ENCODE measurements at places on chromosomes 6 and 20. TPM values are rescaled to one million over a fixed set of nuclear protein-coding genes. Genes with fewer than 3 reads are reported as not detected.

Gene IRF4
- 1.8 TPM for total RNA-seq

Gene ISM1
- 1.4 TPM for total RNA-seq

Gene MATN4
- 0.58 TPM for total RNA-seq

Gene VSX1
- total RNA-seq: not detected

Gene SLC18B1
- 12.1 TPM for total RNA-seq

Gene PDYN
- total RNA-seq: not detected

Gene GFOD1
- total RNA-seq: 3.2 TPM

Gene ANKEF1
- 1.1 TPM for total RNA-seq

Gene COL11A2
- 172 TPM for total RNA-seq

DNA sequence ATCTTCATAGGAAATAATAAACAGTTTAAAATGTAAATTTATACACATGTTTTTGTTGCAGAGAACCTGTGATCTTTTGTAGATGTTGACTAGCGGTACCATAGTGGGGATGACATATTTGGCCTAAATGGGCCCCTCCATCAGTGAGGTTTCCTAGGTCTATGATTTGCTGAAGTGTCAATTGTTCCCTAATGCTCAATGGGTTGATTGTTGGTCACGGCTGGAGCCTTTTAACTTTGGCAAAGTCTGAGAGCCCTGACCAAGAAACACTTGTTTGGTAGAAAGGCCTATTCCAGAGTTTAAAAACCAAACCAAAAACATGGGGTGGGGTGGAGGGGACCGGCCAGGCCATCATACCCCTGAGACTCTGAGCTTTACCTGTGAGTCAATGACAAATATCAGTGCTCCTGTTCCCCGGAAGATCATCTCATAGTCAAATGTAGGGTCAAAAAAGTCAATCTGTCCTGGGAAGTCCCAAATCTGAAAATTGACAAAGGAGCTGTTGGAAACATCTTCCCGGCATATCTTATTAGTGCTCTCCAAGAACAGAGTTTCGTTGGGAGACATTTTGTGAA lies 25.1 kb downstream of the RRAGD start:
- no peak for DNase-seq
- peaks cover 10% of the 10 kb centered on the region for H3K4me1 ChIP-seq
- peaks cover 2% of the 10 kb centered on the region for H3K36me3 ChIP-seq
- no peak overlapping the region for H3K27ac ChIP-seq
- H3K27me3 ChIP-seq: no peaks in the 10 kb centered on the region

- no peaks in the 10 kb centered on the region for H3K4me1 ChIP-seq
- no peak overlapping the region for H3K27ac ChIP-seq
- no peaks in the 10 kb centered on the region for H3K36me3 ChIP-seq
Measured at GRCh38 chr6:14748679-14749078, 497.2 kb upstream of the JARID2 start.

GRCh38 chr6:11207199-11207968 lies 25.1 kb downstream of the NEDD9 start:
- H3K27me3 ChIP-seq: no peaks in the 10 kb centered on the region
- DNase-seq: peak; percentile 92
- peaks cover 4% of the 10 kb centered on the region for H3K36me3 ChIP-seq
- H3K4me3 ChIP-seq: no peak overlapping the region
- peaks cover 29% of the 10 kb centered on the region for H3K4me1 ChIP-seq
- H3K27ac ChIP-seq: peak overlapping the region; percentile 79

DNA sequence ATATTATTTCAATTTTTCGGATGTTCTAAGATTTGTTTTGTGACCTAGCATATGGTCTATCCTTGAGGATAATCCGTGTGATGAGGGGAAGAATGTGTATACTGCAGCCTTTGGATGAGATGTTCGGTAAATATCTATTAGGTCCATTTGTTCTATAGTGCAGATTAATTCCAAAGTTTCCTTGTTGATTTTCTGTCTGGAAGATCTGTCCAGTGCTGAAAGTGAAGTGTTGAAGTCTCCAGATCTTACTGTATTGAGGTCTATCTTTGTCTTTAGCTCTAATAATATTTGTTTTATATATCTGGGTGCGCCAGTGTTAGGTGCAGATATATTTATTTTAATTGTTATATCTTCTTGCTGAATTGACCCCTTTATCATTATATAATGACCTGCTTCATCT lies 32.2 kb upstream of the SNAP91 start:
- no peaks in the 10 kb centered on the region for H3K4me1 ChIP-seq
- H3K27ac ChIP-seq: no peak overlapping the region
- DNase-seq: no peak
- no peaks in the 10 kb centered on the region for H3K36me3 ChIP-seq
- no peak overlapping the region for H3K4me3 ChIP-seq

DNA sequence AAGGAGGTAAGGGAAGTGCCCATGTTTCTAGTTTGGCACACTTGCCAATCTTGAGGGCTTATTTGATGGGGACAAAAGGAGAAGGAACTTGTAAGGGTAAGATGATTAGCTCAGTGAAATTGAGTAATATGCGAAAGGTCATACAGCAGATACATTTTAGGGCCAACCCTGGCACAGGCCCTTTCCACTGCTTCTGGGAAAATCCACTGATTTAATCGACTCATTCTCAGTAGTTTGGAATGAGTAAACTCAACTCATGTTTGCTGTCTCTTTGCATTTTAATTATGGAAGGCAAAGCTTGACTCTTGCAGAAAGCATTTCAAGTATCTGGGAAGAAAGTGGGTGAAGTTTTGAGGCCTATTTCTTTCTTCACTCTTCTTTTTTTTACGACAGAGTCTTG lies 20.0 kb downstream of the PHF20 start:
- H3K27ac ChIP-seq: no peak overlapping the region
- H3K27me3 ChIP-seq: no peaks in the 10 kb centered on the region
- H3K4me1 ChIP-seq: no peaks in the 10 kb centered on the region
- H3K4me3 ChIP-seq: no peak overlapping the region

GRCh38 chr6:129099696-129100095 lies 216.8 kb downstream of the LAMA2 start:
- H3K27ac ChIP-seq: no peak overlapping the region
- DNase-seq: no peak
- no peak overlapping the region for H3K4me3 ChIP-seq
- H3K36me3 ChIP-seq: no peaks in the 10 kb centered on the region

DNA sequence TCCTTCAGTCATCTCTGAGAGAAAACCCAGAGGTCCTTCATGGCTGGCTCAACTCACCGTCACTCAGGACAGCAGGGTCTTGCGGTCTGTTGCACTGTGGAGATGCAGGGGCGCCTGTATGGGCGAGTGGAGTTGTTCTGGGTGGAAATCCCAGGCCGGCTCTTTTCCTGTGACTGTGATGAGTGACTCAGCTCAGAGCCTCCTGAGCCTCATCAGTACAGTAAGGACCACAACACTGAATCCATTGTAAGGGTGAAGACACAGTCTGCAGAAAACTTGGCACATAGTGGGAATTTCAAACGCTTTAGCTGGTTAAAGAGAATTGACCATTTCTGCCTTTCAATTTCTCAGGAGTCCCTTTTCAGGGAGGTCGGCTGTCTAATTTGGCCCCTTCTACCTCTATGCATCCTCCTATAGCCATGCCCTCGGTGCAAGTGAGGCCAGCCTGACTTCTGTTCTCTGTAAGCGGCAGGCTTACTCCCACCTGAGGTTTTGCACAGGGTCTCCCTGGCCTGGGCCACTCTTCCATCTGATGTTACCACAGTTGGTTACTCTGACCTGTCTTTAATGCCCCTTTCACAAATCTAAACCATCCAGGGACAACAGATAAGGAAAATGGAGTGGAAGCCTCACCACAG lies 35.5 kb upstream of the TBXT start:
- H3K27me3 ChIP-seq: peaks cover 6% of the 10 kb centered on the region
- no peaks in the 10 kb centered on the region for H3K36me3 ChIP-seq
- no peak for DNase-seq
- peaks cover 4% of the 10 kb centered on the region for H3K4me1 ChIP-seq
- H3K27ac ChIP-seq: no peak overlapping the region
- no peak overlapping the region for H3K4me3 ChIP-seq

- DNase-seq: no peak
- no peaks in the 10 kb centered on the region for H3K27me3 ChIP-seq
- H3K4me3 ChIP-seq: no peak overlapping the region
- H3K27ac ChIP-seq: peak overlapping the region; percentile 70
- H3K36me3 ChIP-seq: no peaks in the 10 kb centered on the region
- peaks cover 29% of the 10 kb centered on the region for H3K4me1 ChIP-seq
Measured at GRCh38 chr6:157268396-157268795, 54.9 kb downstream of the TMEM242 start.

- no peaks in the 10 kb centered on the region for H3K36me3 ChIP-seq
- H3K27me3 ChIP-seq: peaks cover 4% of the 10 kb centered on the region
- H3K4me1 ChIP-seq: no peaks in the 10 kb centered on the region
- H3K27ac ChIP-seq: no peak overlapping the region
- no peak for DNase-seq
Measured at GRCh38 chr6:156589281-156589680, 187.9 kb upstream of the ARID1B start.

DNA sequence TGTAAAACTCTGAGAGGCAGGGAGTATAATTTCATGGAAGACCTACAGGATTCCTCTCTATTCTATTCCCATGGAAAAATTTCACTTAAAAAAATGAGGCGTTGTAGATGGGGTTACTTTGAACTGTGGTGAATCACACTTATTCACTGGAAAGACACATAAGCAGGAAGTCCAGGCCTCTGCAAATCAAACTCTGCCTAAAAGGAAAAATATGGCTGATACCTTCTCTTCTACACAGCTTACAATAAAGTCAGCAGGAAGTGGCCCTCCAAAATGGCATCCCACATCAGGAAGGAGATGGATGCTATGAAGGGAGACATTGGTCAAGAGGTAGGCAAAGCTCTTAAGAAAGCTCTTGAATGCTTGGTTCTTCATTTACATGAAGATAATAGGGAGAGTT lies 115.9 kb downstream of the FYN start:
- DNase-seq: no peak
- H3K27me3 ChIP-seq: no peaks in the 10 kb centered on the region
- H3K4me1 ChIP-seq: peaks cover 52% of the 10 kb centered on the region
- no peak overlapping the region for H3K4me3 ChIP-seq

DNA sequence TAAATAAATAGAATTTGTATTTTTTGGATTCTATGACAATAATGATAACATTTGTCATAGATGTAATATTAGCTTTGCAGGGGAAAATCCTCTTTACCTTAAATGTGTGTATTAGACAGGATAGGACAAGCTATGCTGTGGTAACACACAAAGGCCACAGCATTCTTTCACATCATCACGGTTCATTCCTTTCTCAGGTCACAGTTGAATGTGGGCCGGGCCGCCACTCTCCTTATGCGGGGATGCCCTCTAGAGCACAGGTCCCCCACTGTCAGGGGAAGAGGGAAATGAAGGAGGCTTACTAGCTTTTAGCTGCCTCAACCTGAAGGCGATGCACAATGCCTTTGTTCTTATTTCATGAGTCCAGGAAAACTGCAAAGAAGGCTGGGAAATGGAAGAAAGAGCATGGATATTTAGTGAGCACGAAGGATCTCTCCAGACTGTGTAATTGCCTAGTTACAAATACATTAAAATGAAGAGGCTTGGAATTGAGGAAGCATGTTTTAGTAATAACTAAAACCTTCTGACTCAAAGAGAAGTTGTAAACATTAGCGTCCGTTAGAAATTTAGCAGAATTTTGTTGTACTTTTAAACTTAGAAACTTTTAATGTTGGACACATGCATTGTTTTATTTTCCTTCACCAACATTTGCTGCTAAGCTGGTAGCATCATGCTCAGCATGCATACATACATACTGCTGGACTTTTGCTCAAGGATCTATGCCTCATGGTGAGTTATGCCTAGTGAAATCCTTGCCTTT lies 248.9 kb upstream of the FOXQ1 start:
- H3K27ac ChIP-seq: no peak overlapping the region
- peaks cover 2% of the 10 kb centered on the region for H3K27me3 ChIP-seq
- no peak overlapping the region for H3K4me3 ChIP-seq
- DNase-seq: no peak
- no peaks in the 10 kb centered on the region for H3K4me1 ChIP-seq

GRCh38 chr6:74991573-74992332 lies 214.1 kb downstream of the COL12A1 start:
- no peaks in the 10 kb centered on the region for H3K36me3 ChIP-seq
- peak overlapping the region; percentile 4 for H3K27ac ChIP-seq
- H3K4me3 ChIP-seq: no peak overlapping the region
- DNase-seq: peak; percentile 89
- H3K27me3 ChIP-seq: no peaks in the 10 kb centered on the region
- H3K4me1 ChIP-seq: peaks cover under 1% of the 10 kb centered on the region

GRCh38 chr6:89197141-89197540 lies 20.0 kb downstream of the GABRR1 start:
- peaks cover 9% of the 10 kb centered on the region for H3K4me1 ChIP-seq
- no peak overlapping the region for H3K27ac ChIP-seq
- H3K4me3 ChIP-seq: no peak overlapping the region
- DNase-seq: no peak
- H3K27me3 ChIP-seq: no peaks in the 10 kb centered on the region

GRCh38 chr6:34484391-34484790 lies 18.5 kb downstream of the PACSIN1 start:
- DNase-seq: no peak
- H3K4me3 ChIP-seq: no peak overlapping the region
- H3K27ac ChIP-seq: no peak overlapping the region
- H3K4me1 ChIP-seq: no peaks in the 10 kb centered on the region
- H3K36me3 ChIP-seq: no peaks in the 10 kb centered on the region
- H3K27me3 ChIP-seq: peaks cover 2% of the 10 kb centered on the region

- no peaks in the 10 kb centered on the region for H3K4me1 ChIP-seq
- DNase-seq: no peak
- H3K36me3 ChIP-seq: no peaks in the 10 kb centered on the region
- no peaks in the 10 kb centered on the region for H3K27me3 ChIP-seq
- H3K4me3 ChIP-seq: no peak overlapping the region
Measured at GRCh38 chr6:55954436-55954835, 79.0 kb upstream of the BMP5 start.

DNA sequence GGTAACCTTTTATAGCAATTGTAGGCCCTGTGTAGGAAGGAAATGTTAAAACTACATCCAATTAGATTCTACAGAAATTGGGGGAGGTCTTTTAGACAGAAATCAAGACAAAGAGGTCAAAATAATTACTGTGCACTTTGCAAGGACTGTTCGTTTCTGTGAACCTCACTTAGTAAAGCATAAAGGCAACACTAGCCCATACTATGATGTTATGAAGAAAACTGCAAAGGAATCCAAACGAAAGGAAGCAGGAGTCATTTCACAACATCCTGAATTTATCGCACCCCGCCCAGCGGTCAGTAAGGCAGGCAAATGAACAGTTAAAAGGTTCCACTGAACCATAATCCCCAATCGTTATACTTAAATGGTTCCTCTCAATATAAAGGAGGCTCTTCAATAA lies 429.5 kb upstream of the ARID1B start:
- H3K4me3 ChIP-seq: no peak overlapping the region
- no peak overlapping the region for H3K27ac ChIP-seq
- no peaks in the 10 kb centered on the region for H3K4me1 ChIP-seq
- H3K36me3 ChIP-seq: no peaks in the 10 kb centered on the region
- no peaks in the 10 kb centered on the region for H3K27me3 ChIP-seq
- DNase-seq: no peak

Measured in muscle of leg (tissue), 16 donors.